ENCODE measurements at places on chromosomes 3 and 15.

DNA sequence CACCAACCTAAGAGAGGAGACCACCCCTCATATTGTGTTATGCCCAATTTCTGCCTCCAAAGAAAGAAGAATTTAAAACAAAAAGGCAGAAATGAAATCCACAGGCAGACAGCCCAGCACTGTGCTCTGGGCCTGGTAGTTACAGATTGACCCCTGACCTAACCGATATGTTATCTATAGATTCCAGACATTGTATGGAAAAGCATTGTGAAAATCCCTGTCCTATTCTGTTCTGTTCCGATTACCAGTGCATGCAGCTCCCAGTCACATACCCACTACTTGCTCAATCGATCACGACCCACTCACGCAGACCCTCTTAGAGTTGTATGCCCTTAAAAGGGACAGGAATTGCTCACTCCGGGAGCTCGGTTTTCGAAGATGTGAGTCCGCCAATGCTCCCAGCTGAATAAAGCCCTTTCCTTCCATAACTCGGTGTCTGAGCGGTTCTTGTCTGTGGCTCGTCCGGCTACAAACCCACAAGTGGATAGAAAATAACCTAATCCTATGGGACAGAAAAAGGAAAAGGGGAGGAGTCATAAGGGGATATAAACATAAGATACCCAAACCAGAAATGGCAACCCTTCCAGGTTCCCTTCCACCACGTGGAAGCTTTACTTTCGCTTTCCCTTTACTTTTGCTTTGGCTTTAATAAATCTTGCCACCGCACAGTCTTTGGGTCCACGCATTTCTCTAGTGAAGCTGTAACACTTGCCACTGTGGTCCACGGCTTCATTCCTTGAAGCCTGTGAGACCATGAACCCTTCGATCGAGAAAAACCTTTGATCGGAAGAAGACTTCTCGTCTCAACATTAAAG is 1.7 kb upstream of the CFAP91 start:
- DNase-seq, result no peak

DNA sequence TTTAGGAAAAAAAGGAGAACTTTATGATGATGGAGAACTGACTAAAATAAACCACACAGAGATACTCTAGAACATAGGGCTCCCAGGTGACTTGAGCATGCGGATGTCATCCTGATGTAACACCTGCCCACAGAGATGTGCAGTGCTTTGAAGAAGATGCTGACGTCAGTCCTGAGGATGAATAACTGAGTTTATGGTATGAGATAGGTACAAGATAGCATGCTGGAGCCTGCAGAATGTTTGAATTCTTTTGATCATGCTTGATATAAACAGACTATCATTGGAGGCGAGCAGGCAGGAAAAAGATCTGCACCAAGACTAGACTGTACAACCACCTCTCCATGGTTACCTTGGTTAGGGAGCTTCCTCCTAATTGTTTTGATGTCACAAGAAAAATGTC is 12.4 kb downstream of the CCR4 start:
- DNase-seq, result no peak

DNA sequence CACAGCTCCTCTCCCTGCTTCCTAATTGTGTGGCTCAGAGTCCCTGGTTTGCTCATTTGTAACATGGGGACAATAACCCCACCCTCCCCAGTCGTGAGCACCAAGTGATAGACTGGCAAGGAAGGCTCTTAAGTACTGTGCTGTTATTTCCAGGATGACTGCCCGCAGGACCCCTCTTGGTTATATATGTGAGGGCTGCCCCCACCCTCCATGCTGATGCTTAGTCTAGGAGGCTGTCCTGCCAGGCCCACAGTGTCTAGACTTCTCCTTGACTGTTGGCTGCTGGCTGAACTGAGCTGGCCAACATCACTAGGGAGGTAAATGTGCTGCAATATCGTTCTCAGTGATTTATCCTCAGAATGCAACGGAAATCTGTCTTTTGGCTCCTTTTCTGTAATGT is 45.1 kb downstream of the RAB11A start:
- DNase-seq, result no peak

DNA sequence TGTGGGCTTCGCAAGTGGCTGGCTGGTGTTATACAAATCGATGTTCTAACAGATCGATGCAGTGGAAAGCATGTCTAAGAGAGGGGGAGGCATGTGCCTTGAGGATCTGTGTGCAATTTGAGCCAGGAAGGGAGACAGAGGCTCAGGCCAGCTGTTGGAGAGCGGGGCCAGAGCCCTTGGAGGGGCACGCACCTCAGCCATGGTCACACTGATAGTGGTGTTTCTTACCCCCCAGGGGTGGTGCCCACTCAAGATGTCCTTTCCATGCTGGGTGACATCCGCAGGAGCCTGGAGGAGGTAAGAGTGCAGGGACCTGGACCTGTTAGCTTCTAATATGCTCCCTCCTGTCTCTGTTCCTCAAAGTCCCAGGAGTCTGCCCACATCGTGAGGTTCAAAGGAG is 3.8 kb upstream of the ABTB1 start:
- DNase-seq, result peak; percentile 10

- no peak for DNase-seq
These were observed 36.2 kb downstream of the ZNF589 start for GRCh38 chr3:48276911-48277641.

GRCh38 chr15:22872936-22873701 is 34.7 kb downstream of the NIPA2 start:
- no peak for DNase-seq

All from heart left ventricle (tissue), 16 donors.